ENCODE measurements at places on chromosomes 12 and 14.

- DNase-seq: no peak
Measured at GRCh38 chr12:6208130-6208529, 7.9 kb downstream of the CD9 start.

DNA sequence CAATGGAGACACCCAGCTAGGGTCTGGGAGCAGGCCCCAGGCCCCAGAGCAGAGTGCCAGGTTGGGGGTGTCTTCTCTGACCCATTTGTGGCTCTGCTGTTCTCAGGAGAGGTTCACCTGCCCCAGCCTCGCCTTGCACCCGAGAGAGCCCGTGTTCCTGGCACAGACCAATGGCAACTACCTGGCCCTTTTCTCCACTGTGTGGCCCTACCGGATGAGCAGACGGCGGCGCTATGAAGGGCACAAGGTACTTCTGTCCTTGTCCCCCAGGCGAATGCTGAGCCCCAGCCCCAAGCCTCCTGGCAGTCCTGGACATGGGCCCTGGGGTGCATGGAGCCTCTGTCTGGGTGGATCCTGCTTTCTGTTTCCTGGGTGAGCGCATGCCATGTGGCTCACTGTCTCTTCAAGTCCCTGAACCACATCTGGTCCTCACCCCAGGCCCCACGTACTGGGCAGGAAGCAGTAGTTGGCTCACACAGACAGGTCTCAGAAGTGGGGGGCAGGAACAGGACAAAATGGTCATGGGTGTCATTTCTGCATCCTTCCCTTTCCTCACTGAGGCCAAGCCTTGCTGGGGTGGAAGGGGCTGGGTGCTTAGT is 58.2 kb downstream of the BEGAIN start:
- DNase-seq: no peak

DNA sequence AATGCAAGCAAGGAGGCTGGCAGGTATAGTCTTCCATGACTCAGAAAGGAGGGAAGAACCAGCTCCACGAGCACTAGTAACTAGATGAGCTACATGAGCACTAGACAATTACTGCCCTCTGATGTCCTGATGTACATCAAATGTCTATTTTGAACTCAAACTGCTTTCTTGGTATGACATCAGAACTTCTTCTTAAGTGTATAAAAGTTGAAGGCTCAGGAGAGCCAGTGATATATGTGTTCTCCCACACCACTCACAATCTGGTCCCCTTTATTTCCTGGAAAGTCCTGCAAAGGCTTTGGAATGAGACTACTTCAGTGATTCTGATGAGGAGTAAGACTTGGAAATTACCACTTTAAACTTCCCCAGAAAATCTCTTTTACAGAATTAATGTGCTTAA is 18.5 kb upstream of the DHRS7 start:
- no peak for DNase-seq

- DNase-seq: no peak
Measured at GRCh38 chr14:23409966-23410635, 2.0 kb upstream of the MYH6 start.

- no peak for DNase-seq
Measured at GRCh38 chr14:56273155-56273554, 154.9 kb downstream of the PELI2 start.

GRCh38 chr12:31037931-31038330 is 35.7 kb upstream of the DDX11 start:
- no peak for DNase-seq

- no peak for DNase-seq
Measured at GRCh38 chr14:68211421-68211820, 391.8 kb downstream of the RAD51B start.

DNA sequence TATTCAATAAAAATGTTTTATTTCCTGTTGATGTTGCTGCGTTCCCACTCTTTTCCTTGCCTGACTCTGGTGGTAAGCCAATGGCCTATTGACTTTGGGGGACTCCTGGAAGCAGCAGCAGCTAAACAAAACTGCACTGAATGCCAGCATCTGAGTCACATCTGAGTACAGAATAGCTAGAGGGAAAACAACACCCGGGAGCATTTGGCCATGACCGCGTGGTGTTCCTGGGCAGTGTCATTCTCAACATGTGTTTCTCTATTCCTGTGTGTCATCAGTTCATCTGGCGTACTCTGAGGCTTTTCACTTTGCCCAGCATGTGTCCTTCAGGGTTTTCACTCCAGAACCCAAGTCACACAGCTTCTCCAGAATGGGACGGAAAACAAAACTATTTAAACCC is 238.8 kb downstream of the PAWR start:
- DNase-seq: no peak

- no peak for DNase-seq
Measured at GRCh38 chr12:5072311-5072710, 28.6 kb downstream of the KCNA5 start.

DNA sequence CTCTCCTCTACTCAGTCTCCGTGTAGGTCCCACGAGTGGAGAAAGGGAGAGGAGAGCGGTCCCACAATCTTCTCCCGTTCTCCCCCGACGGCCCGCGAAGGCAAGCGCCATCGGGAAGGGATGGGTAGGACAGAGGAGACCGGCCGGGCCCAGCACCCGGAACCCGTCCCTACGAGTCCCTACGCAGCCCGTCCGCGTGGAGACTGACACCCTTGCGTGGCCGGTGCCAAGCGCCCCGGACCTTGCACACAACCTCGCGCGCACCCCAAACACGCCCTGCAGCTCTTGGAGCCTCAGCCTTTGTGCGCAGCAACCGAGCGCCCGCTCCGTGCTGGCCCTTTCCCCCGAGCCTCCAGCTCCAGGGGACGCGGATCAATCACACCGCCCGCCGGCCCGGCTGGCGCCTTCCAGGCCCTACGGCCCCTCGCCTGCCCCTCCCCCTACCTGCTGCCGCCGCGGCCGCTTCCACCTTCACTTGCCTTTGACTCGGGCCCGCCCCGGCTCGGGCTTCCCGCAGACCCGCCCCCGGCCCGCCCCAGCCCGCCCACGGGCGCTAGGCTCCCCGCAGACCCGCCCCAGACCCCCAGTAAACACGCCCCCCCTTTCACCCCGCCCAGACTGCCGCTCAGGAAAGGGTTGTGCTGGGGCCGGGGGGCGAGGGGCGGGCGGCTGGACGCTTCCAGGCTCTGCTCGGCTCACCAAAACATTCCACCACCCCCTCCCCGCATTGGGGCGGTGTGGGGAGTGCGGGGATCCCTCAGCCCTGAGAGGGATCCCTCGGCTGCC is at the start of gene NDRG2:
NDRG2 (minus strand) TSS at position 477 of the 786 bp plus-strand sequence. CDS start 1,746 bp downstream, outside the sequence.
- peak; percentile 44 for DNase-seq

- DNase-seq: peak; percentile 44
Measured at GRCh38 chr14:77406718-77407117, 16.6 kb downstream of the NOXRED1 start.

DNA sequence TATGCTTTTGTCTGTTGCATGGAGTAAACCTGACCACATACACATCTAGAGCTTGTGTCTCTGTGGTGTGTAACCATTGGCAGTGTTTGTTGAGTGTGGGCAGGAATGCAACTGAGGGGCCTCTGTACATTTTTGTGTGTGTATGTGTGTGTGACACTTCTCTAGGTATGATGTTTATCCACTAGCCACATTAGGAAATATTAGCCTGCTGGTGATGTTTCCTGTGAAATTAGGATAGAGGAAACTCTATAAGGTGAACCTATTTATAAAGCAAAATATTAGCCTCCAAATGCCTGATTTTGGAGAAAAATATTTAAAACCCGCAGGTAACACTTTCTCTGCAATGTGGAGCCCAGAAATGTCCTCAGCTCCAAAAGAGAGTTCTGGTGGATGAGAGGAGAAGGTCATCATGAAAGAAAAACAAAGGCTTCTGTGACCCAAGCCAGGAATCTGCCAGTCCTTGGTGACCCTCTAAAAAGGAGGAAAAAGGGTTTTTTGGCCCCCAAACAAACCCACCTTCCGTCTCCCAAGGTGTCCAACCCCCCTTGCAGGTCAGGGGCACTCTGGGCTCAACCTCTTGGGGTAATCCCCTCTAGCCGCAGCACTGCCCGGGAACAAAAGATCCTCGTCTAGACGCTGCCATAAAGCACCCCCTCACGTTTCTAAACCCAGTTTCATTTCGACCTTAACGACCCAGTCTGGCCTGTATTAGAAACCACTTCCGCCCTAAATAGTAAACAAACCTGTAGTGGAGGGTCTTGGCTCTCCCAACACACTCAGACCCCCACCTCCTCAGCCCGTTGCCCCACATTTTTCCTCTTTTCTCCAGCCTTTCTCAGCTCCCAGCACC is 3.1 kb upstream of the HOTAIR start:
- no peak for DNase-seq

DNA sequence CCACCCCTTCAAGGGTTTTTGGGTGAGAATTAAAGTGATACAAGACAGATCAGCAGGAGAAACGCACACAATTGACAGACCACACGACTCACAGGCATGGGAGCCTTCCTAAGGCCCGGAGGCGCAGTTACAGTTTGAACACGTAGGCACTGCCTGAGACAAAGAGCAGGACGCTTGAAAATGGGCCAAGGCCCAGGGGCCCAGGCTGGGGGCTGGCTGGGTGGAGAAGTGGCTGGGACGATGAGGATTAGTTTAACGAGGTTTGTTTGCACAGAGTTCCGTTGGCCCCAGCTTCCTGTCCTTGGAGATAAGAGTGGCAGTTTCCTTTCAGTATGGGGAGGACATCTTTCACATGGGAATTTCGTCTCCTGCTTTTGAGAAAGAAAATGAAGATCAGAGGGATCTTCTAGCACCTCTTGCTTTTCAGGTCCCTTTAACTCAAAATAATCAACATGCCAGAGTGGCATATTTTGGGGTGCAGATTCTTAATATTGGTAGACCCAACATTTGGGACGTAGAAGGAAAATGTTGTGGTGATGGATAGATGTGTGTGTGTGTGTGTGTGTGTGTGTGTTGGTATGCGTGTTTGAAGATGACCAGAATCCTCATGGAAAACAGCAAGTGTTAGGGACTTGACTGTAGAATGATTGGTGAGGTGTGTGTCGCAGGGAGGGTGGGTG is 44.6 kb downstream of the DLK1 start:
- DNase-seq: no peak

GRCh38 chr14:85124631-85125290 is 405.2 kb upstream of the FLRT2 start:
- no peak for DNase-seq

DNA sequence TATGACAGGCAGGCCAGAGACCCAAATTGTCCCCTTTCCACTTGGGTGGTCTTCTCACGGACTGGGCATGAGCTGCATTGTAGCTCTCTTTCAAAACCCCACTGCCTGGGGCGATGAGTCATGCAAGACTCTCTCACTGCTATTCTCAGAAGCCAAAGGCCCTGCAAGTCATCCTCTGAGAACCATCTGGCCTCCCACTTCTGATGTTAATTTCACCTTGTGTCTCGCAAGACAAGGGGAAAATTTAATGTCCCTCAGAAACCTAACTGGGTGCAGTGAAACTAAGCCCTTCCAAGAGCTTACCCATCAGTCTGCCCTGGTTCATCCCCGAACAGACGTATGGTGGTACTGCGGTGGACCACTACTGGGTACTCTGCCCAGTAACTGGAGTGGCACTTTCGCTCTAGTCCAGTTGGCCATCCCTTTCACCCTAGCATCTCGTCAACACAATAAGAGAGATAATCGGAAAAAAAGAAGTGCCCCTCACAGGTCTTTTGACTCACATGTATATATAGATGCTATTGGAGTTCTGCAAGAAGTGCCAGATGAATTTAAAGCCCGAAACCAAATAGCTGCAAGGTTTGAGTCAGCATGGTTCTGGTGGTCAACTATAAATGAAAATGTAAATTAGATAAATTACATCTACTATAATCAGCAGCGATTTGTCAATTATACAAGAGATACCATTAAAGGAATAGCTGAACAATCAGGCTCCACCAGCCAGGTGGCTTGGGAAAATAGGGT is 31.3 kb upstream of the LALBA start:
- no peak for DNase-seq

DNA sequence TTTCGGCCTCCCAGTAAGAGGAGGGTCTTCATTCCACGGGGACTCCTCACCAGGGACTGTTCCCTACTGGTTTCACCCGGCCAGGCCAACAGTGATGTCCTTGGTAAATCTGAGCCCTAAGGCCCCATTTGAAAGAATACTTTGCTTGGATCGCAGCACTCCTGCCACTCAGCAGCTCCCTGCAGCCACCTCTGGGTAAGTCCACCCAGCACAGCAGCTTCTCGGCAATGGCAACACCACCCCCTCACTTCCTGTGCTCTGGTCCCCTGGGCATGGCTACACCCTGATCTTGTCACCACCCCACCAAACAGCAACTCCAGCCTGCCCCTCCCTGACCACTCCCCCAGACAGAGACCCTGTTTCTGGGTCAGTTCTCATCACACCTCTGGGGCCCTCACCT is 100.3 kb downstream of the SETD3 start:
- no peak for DNase-seq

- DNase-seq: no peak
Measured at GRCh38 chr14:96205059-96205977, 679 bp downstream of the BDKRB2 start.

GRCh38 chr14:69937367-69938081 is 58.3 kb downstream of the SMOC1 start:
- no peak for DNase-seq

GRCh38 chr12:1851151-1851701 is 30.9 kb downstream of the LRTM2 start:
- peak; percentile 54 for DNase-seq

DNA sequence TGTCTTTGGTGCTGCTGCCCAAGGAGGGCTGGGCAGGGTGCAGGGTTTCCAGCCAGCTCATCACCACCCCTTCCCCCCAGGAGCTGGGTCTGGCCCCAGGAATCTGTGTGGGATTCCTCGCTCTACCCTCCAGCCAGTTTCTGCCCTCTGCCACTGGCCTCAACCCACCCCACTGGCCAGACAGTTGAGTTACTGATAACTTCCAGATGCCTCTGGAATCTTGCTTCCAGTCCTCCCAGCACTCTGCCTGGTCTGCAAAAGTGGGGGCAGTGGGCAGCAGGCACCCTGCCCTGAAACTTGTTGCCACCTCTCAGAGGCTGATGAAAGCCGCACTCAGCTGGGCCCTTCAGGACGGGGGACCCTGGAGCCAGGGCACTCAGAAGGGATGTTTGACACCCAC is 20.1 kb upstream of the TBX3 start:
- DNase-seq: no peak

DNA sequence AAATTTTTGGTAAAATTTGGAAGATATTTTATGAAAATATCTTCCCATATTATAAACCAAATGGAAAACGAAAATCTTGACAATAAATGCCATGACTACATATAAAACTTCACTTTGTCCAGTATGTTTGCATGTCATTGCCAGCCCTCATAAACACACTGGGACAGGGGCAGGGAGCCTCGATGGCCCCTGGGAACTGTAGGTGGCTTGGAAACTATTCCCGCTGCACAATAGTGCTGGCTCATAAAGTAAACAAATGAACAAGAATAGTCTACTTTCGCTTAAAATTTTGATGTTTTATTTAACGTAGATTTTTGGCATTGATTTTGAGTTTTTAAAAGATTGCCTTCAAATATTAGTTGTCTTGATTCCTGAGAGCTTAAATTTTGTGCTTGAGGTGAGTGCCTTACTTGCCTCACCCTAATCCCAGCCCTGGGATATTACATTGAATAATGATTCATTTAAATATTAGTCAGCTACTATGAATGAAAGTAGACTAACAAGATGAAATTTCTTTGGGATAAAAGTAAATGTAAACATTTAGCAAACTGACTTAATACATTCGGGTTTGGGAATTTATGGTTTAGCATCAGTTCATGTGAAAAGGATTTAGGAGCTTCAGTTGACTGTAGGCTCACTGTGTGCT is 74.0 kb upstream of the PKP2 start:
- no peak for DNase-seq

Measured in Jurkat, Clone E6-1 (cell line).